ENCODE measurements at places on chromosomes 5 and 9. TPM values are rescaled to one million over a fixed set of nuclear protein-coding genes. Genes with fewer than 3 reads are reported as not detected.

The UBE2QL1 gene
- 26.3 TPM for total RNA-seq

The PHPT1 gene
- 376 TPM for total RNA-seq

The GM2A gene
- 32.8 TPM for total RNA-seq

The SOX30 gene
- 0.17 TPM for total RNA-seq

The TCOF1 gene
- 12.4 TPM for total RNA-seq

The UNC13B gene
- 16.9 TPM for total RNA-seq

The TTC39B gene
- total RNA-seq: 1.1 TPM

The INSL4 gene
- total RNA-seq: not detected

The FOXD4L4 gene
- not detected for total RNA-seq

The ASS1 gene
- total RNA-seq: 64.4 TPM

DNA sequence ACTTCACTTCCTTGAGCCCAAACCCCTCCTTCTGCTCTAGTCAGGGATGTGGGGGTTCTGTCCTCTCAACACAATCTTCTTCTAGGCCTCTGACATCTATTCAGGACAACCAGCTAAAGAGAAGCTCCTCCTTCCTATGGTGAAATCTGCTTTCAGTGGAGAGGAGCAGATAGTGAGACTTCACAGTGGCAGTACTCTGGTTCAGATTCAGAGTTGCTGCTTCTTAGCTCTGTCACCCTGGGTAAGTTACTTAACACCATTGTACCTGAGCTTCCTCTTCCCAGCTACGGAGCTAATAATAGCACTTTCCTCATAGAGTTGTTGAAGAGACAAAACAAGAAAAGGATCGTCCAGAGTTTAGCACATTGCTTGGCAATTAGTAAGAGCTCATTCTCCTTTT lies 77.3 kb upstream of the LARP1 start:
- no peak for DNase-seq

DNA sequence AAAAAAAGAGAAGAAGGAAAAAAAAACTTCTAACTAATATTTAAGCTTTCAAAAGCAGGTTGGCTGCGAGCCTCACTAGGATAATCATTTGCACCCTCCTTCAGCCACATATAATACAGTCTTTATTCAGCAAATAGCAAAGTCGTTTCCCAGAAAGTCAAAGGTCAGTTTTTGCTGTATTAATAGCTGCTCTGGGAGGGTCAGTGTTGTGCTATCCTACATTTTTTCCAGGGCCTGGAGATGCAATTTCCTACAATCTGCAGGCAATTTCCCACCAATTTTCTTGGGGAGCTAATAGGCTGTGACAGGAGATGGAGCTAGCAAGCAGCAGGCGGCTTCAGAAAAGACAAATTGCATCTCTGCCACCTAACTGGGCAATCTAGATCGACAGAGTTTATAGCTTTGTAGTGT lies 136.8 kb downstream of the TLE1 start:
- DNase-seq: peak; percentile 18

DNA sequence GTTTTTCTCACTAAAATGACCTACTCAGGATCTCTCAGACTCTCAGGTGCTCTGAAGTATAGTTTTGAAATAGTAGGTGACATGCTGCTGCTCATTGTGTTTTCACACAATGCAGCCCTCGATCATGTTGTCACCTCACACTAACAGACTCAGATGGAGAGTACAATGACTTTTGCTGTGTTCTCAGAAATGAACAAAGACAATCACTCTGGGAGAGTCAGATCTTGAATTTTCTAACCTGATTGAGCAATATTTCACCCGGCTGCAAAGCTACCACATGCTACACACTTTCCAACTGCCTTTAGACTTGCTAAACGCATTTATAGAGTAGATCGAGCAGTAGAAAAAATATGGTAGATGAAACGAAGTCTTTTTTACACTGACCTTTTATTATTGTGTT lies 113.4 kb downstream of the ST8SIA4 start:
- DNase-seq: no peak

DNA sequence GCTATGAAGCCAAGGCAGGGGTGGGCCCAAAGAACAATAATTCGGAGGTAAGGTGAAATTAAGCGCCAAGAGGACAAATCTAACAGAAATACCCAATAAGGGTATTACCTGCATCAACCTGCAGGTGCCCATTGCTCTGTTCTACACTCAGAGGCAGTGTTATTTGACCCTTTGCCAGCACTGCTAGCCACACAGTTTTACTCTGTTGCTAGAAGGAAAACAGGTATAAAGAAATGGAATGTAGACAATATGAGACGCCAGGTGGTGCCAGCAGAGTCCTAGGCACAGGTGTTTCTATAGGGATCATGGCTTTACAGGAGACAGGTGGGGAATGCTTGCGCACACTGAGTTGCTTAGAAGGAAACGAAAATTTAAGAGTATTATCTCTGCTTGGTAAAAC lies 201.3 kb downstream of the HTR1A start:
- DNase-seq: no peak

DNA sequence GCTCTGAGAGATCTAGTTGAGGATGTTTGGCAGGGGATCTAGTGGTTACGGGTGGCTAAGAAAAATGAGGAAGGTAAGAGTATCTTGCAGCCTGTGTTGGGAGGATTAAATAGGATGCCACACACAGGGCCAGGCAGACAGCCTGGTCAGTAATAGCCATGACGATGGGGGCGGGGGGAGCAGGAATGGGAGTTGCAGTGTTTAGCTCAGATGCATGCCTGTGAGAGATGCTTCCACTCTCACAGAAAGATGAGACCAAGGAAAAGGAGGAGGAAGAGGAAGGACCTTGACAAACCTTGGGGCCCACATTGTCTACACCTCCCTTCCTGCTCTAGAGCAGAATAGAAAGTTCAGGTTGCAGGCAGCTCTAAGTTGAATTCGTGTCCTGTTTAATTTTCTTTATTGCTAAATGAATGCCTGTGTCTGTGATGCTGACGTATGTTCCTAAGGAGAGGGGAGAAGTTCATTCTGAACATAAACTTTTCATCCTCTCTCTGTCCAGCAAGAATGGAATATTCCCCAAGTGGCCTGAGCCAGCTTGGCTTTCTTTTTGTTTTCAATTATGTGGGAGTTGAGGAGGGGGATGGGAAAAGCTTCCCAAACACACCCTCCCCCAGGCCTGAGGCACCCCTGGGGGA lies 28.7 kb downstream of the TGFBI start:
- no peak for DNase-seq

DNA sequence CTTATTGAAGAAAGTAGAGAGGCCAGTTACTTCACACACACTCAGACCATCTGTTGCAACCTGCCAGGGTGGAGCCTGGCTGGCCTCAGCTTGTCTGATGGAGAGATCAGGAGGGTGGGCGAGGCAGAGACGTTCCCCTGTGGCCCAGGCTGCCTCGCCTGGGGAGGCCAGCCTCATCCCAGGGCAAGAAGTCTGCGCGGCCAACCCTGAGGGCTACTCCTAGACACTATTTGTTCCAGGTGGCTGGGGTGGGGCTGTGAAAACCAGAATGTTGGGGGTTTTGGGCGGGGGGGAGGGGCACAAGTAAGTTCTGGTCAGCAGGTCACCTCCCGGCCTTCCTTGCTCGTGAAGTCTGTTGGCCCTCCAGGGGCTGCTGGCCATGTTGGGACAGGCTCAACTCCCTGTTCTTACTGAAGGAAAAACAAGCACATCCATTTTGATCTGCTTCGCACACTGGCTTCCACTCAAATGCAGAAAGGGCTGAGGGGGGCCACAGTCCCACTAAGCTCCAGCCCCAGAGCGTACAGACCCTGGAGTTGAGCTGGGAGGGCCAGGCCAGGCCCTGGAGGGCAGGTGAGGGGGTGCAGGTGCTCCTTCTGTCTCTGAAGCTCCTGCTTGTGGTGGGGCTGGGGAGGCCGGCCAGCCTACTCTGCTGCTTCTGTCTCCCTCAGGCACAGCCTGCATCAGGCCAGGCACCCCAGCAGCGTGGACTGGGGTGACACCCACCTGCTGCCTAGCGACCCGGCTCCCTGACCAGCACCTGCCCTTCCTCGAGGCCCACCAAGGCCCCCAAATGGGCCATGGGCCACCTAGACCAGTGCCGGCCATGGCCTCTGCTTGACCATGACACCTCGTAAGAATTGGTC lies 46.6 kb downstream of the SECISBP2 start:
- DNase-seq: no peak

GRCh38 chr5:40594811-40595210 lies 84.9 kb upstream of the PTGER4 start:
- no peak for DNase-seq

DNA sequence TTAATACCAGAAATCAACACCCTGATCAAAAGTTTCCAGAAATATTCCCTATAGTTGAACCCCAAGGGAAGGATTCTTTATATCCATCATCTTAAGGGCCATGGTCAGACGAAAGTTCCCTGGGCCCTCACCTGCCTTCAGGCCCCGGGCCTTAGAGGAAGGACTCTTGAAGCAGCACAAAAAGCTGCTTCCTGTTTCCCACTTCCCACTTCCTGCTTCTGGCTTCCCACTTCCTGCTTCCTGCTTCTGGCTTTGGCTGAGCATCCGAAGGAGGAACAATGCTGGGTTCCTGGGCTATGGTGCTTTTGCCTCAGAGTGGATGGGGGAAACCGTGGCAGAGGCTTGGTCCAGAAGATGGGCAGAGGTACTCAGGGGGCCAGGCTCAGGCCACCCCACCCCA lies 25.8 kb upstream of the DAP start:
- no peak for DNase-seq

DNA sequence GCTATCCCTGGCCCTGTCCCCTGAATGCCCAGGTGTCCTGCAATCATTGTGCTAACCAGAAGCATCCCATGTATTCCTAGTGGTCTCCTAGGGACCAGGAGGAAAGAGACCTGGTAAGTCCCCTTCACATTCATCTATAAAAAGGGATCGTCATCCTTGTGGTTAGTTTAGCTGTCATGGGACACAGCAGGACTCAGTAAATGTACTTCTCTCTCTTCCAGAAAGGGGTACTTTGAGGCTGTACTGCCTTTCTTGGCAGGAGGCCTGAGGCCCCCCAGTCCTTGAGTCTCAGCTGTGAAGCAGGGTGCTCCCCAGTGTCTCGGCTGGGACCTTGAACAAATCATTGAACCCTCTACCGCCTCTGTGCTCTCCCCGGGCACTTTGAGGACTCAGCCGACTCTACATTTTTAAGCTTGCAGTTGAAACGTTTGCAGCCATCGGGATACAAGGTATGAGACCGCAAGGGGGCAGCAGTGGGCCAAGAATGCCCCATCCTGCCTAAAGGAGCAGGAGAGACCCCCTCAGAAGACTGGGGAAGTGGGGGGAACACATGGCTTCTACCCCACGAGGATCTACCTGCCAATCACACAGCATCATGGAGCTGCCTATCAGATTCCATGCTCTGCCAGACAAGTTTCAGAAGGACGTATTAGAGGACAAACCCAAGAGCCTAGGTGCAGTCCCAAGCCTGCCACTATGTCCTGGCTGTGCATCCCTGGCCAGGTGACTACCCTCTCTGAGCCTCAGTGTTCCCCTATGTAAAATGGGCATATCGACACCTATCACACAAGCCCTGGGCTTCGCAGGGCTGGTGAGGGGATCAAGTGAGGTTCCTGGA lies 2.4 kb upstream of the PHYKPL start:
- peak; percentile 80 for DNase-seq

- DNase-seq: no peak
These were observed 256.5 kb upstream of the ZNF608 start for GRCh38 chr5:125002727-125003598.

GRCh38 chr5:6732634-6733410 lies 19.6 kb downstream of the TENT4A start:
- peak; percentile 37 for DNase-seq

DNA sequence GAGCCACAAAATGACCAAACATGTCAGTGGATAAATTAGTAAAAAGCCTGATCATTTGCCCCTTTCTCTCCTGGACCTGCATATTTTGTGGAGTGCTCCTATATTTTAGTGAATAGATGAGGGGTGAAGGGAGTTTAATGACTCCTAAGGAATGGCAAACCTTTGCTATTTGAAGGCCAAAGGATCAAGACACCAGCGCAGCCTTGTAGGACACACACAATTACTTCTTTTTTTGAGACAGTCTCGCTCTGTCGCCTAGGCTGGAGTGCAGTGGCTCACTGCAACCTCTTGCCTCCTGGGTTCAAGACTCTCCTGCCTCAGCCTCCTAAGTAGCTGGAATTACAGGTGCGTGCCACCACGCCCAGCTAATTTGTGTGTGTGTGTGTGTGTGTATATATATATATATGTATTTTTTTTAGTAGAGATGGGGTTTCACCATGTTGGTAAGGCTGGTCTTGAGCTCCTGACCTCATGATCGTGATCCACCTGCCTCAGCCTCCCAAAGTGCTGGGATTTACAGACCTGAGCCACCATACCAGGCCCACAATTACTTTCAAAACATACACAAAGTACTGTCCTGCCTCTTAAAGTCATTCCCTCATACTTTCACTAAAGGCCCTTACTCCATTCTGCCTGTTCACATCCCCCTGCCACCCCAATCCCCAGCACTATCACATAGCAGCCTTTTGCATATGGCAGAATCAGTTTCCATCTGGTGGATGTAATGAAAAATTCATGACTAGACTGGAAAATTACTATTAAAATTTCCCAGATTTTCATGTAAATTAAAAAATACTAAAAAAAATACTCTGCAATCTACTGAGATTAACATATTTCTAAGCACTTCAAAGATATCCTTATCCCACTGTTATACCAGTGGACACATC lies 60.4 kb downstream of the CSNK1A1 start:
- DNase-seq: no peak

GRCh38 chr9:109145051-109145450 lies 22.0 kb downstream of the FRRS1L start:
- no peak for DNase-seq

DNA sequence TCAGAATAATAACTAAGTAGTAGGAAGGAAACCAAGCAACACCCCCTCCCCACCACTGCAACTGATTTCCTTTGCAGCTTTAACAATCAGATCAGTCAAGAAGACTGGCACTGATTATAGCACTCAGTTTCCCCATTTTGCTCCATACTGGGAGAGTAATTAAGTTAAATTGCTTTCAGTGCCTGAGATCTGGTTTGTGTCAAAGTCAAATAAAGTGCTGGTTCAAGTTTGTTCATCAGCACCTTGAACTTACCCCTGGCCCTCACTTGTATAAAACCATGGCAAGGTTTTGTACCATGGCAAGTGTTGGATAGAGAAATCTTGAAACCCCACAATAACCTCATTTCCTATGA lies 290.2 kb upstream of the SEMA6A start:
- DNase-seq: no peak

DNA sequence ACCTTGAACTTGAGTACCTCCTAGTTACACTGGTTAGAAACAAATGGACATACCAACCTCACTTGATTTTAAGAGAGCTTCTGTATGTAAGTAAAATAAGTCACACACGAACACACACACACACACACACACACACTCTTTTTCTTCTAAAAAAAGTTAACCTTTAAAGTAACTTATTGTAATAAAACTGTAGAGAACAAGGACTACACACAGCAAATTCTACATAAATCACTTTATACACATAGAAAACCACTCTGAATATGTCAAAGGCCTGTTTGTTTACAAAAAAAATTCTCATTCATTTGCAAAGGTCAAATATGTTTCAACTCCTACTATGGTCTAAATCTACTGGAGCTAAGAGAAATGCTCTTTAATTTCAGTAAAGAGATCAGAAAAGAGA lies 29.1 kb downstream of the GIN1 start:
- no peak for DNase-seq

- DNase-seq: no peak
These were observed 446.2 kb downstream of the SEMA5A start for GRCh38 chr5:9099689-9100088.

Data from heart right ventricle (tissue), 16 donors.